ENCODE measurements at places on chromosomes 1 and 21.

GRCh38 chr1:107782217-107782845 is 182.6 kb downstream of the VAV3 start:
- DNase-seq = no peak

GRCh38 chr1:46288485-46289133 is 14.8 kb downstream of the LRRC41 start:
- no peak for DNase-seq

DNA sequence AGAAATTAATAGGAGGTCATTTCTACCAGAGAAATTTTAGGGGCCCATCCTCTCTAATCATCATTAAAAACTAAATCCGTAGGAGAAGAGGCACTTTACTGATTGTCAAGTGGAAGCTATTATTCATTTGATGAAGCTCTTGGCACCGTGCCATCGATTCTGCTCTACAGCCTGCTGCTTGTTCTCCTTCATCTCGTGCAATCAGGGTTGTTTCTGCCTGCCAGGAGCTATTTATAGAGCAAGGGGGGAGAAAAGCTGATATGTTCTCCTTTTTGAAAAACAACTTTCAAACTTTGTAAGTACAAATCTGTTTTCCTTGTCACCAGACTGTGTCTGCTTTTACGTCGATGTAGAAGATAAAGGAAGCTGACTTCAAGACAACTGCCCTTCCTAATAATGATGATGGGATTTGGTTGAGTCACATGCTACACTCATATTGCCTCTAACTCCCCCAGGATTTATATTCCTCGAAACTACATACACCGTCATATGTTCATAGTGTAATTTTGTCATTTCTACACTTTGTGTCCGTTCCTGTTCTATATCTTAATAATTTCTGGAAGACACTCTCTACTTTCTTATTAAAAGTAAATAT is 169.6 kb upstream of the LHX8 start:
- peak; percentile 4 for DNase-seq

GRCh38 chr1:84780000-84780716 is 89.9 kb upstream of the SSX2IP start:
- DNase-seq = no peak

DNA sequence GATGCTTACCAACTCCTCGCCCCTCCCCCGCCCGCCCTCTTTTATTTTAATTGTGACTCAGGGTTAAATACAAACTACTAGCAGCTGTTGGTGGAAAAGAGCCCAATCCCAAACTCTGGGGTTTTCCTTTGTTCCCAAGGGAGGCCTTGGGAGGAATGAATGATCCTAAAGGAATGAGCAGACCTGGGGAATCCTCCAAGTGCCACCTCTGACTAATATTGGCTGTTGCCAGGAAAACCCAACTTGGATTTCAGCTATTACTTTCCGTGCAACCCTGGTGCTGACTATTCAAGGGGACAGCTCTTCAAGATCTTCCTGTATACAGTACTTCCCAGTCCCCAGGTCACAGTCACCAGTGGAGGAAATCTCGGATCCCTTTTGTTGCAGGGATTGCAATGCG is 1.3 kb upstream of the S100A10 start:
- no peak for DNase-seq

- DNase-seq = no peak
Measured at GRCh38 chr1:116871779-116872146, 38.0 kb upstream of the PTGFRN start.

- DNase-seq = no peak
Measured at GRCh38 chr1:47395433-47395832, 20.7 kb upstream of the FOXE3 start.

DNA sequence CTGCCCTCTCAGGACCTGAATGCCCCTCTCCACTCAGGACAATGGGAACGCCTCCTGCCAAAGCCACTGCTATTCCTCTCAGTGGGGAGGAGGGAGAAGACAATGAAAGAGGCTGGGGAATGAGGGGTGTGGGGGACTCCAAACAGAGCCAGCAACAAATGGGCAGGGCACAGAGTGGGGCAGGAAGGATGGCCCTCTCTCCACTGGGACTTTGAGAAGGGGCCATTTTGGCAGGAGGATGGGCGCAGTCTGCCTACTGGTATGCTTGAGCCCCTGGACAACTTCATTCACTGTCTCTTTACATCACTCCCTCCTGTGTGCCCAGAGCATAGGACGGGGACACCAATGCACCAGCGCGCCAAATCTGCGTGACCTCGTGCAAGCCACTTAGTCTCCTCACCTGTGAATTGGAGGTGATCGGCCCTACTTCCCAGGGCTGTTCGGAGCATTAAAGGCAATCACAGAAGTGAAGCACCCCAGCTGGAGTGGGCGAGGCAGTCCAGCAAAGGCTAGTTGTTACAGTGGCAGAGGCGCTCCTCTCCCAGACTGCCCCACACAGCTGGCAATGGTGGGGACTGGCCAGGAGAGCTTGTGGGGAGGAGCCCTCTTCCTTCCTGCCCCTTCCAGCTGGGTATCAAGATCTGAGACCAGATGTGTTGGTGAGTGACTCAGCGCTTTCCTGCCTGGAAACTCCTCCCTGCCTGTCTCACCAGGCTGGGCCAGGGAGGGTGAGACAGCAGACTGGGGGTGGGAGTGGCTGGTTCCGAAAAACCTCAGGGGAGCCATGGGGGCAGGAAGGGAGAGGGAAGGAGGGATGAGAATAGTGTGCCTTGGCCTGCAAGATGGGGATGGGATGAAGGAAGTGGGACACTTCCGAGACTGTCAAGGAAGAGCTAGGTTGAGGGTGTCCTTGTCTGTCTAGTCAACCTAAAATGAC is 22.4 kb upstream of the SYNC start:
- no peak for DNase-seq

GRCh38 chr1:163442895-163443294 is 121.1 kb downstream of the NUF2 start:
- DNase-seq = no peak

GRCh38 chr1:214793708-214794107 is 190.7 kb downstream of the CENPF start:
- no peak for DNase-seq

- DNase-seq = no peak
Measured at GRCh38 chr1:55053265-55053954, 14.1 kb downstream of the PCSK9 start.

Data from nucleus accumbens (tissue), 56 donors.